ENCODE measurements at places on chromosomes 16 and 17.
A peak's percentile ranks its signal among the peaks of the same experiment; 100 is the strongest.

DNA sequence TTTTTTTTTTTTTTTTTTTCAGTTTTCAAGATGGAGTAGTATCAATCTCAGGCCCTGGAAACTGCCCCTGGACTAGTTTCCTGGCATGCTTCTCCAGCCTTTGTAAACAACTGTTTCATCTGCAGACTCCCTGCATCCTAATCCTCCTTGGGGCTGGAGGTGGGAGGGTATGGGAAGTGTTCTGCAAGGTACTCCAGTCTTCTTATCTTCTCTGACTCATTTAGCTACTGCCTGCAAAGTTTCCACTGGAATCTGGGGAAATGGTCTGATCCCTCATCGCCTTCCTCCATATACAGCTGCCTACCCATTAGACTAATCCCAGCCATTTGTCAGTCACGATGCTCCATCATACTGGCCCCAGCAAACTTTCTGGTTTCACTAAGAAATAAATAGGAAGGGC, 21.5 kb downstream of the COPZ2 start:
- DNase-seq = peak; percentile 64

GRCh38 chr16:81450783-81451491, 6.3 kb downstream of the CMIP start:
- DNase-seq = no peak

GRCh38 chr17:8828517-8828875, 29.3 kb upstream of the MFSD6L start:
- DNase-seq = no peak

DNA sequence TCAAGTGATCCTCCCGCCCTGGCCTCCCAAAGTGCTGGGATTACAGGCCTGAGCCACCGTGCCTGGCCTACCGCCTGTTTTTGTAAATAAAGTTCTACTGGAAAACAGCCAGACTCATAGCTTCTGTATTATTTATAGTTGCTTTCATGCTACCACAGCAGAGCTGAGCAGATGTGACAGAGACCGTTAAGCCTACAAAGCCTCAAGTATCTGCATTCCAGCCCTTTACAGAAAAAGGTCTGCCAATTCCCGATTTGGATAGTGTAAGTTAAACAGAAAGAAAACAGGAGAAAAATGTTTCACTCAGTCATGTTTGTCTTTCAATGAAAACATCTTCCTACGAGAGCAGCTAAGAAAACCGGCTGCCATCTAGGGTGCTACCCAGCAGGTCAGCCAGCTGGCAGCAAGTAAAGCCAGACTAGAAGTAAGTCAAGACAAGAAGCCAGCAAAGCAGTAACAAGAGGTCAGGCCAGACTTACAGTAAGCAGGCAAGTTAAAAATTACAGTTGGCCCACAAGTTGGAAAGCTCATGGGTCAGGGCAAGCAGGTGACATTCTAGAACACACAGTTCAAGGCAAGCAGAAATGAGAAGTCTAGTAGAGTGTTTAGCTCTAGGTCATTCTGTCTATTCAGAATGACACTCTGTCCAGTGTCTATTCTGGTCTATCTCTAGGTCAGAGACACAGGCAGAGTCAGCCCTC, 17.7 kb downstream of the NCBP3 start:
- DNase-seq = no peak

DNA sequence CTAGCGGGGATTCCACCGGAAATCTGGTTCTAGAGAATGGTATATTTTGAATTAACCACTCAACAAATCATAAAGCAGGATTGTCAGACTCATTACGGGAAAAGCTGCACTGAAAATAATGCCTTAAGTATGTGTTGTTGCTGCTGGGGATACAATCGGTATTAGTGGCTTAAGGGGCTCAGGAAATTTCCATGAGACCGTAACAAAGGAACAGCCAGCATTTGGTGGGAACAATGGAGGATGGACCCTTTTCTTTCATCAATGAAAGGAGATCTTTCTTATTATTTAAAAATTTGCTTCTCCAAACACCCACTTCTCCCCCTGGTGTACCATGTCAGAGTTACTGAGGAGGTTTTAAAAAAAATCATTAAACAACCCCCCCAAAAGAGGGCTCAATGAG, 342.6 kb upstream of the ZFHX3 start:
- DNase-seq = no peak
